ENCODE measurements at places on chromosomes 4 and X.

- no peak for DNase-seq
Observed at GRCh38 chr4:40227284-40227683, 30.5 kb downstream of the RHOH start.

DNA sequence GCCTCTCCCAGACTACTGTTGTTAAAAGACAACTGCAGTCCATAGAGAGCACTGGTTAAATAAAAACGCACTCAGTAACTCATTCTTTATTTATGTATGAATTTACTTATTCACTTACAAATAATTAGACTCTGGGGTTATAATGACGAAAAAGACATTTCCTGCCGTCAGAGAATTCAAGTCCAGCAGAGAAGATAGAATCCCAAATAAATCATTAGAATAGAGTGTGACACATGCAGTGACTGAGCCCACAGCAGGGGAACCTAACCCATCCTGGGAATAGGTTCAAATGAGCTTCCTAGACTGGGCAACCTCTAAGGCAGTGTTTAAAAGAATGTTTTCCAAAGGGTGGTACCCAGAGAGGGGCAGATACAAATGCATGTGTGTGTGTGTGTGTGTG, 53.9 kb downstream of the FGFBP1 start:
- no peak for DNase-seq

- DNase-seq, result no peak
Observed at GRCh38 chrX:105618393-105619101, 203.8 kb upstream of the NRK start.

GRCh38 chr4:24793219-24794005, 2.0 kb upstream of the SOD3 start:
- DNase-seq, result no peak

- no peak for DNase-seq
Observed at GRCh38 chrX:29813174-29813573, 402.2 kb upstream of the MAGEB2 start.

DNA sequence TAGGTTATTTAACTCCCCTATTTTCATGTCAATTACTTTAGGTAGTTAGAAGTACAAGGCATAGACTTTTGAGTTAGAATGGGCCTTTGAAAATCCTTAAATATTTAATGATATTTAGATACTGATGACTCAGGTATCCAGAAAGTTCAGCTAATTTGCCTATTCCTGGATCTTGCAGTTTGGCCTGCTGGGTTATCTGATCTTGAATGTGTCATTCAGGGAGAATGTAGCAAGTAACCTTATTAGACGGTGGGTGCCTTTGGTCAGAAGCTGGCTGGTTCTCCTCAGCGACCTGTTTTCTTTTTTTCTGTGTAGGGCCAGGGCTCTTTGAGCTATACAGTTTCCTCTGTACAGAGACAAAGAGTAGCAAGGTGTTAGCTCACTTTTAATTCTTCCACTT, 42.0 kb downstream of the MTM1 start:
- DNase-seq, result no peak

DNA sequence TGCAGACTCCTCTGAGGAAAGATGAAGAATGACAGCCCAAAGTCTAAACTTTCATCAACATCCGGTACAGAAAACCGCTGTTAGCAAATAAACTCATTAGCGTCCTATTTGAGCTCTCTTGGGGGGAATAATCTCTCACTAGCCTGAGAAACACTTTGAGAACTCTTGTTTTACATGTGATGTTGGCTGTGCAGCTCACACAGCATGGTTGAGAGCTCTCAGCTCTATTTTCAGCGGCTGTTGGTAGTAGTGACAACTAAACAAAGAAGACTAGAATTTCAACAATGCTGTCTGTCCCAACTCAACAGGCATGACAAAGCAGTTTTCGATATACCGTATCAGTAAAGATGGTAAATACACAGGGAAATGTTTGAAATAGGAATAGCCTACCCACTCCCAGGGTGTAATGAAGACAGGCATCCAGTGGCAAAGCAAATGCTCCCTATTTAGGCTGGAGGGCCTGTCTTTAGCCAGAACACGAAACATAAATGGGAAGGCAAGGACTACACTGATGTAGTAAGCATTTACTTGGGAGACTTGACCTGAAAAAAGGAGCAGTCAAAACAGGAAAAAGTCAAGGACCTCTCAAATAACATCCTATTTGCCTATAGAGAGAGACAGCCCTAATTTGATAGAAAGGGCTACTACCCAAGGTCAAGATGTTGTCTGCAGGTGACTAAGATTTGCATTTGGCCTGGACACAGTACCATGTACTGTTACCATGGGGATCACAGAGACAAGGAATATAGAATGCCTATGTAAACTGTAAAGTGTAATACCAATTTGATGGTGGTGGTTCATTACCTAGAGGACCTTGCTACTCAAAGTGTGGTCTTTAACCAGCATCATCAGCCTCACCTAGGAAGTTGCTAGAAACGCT, 60.4 kb downstream of the PPEF2 start:
- no peak for DNase-seq

GRCh38 chr4:41799126-41799525, 50.6 kb upstream of the PHOX2B start:
- no peak for DNase-seq
